Activated CD4-positive, alpha-beta T cell treated with anti-CD3 and anti-CD28 coated beads, Interleukin-2, amount 10 ng/mL, durations not matched to agents 24 days and 14 days (primary cell): ENCODE measurements at places on chromosomes 7 and 10.

- no peak for DNase-seq
Observed at GRCh38 chr7:40192036-40192435, 57.2 kb downstream of the SUGCT start.

- no peak for DNase-seq
Observed at GRCh38 chr7:51265066-51265907, 51.3 kb downstream of the COBL start.

DNA sequence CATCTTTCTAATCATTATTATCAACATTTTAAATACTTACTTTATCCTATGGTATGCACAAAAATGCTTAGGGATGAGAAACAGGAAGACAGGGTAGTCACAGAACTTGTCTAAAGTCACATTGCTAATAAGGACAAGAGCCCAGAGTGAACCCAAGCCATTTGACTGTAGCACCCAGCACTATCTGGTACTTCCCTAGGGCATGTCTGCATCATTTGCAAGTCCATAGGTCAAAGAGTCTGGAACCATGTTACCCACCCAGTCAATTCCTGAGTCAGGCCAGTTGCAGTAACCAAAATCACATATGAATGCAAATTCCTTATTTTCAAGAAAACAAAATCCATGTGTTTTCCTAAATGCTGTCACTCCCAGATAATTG lies 19.1 kb downstream of the ASAH2 start:
- no peak for DNase-seq

DNA sequence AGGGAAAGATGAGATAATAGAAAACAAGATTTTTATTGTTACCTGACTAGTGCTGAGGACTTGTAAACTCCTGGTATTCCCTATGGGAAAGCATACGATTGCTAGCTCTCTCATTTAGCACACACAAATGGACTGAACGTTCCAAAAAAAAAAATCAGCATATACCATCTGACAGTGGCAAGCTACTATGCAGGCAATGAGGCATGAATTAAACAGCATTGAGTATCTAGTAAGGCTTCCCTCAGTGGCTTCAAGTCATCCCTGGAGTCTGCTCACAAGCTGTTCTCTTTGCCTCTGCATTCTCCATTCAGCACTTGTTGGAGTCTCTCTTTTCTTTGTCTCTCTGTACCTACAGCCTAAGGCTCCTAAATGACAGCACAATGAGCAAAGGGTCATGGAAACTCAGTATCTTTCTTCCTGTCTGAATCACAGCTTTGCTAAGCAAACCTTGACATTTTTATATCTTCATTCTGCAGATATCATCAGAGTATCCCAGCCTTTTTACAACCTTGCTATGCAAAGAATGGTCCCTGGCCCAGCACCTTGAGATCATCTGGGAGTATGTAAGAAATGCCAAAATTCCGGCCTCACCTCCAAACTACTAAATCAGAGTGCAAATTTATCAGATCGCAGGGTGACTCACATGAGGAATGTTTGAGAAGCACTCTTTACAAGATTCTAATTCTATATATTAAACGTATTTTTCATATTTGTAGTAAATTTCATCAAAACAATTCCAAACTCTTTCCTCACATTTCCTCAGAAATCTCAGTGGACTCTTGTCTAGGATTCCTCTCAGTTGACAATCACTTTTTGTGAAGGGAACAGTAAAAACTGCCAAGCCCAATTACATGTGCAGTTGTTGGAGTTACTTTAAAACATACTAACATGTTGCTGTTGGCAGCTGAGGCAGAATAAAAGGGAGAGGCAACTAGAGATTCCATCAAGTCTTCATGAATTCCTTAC lies 10.8 kb upstream of the LIPA start:
- no peak for DNase-seq

GRCh38 chr10:109996225-109996624 lies 11.6 kb upstream of the ADD3 start:
- no peak for DNase-seq

GRCh38 chr10:131872827-131873375 lies 27.9 kb upstream of the PPP2R2D start:
- no peak for DNase-seq

GRCh38 chr7:148356303-148356702 lies 234.3 kb upstream of the C7orf33 start:
- DNase-seq, result no peak

- DNase-seq, result no peak
Observed at GRCh38 chr10:47169581-47169980, 130.4 kb upstream of the GDF10 start.

GRCh38 chr7:55427800-55428199 lies 62.7 kb downstream of the LANCL2 start:
- no peak for DNase-seq

GRCh38 chr10:1036341-1036791 lies 10.7 kb upstream of the IDI2 start:
- no peak for DNase-seq

DNA sequence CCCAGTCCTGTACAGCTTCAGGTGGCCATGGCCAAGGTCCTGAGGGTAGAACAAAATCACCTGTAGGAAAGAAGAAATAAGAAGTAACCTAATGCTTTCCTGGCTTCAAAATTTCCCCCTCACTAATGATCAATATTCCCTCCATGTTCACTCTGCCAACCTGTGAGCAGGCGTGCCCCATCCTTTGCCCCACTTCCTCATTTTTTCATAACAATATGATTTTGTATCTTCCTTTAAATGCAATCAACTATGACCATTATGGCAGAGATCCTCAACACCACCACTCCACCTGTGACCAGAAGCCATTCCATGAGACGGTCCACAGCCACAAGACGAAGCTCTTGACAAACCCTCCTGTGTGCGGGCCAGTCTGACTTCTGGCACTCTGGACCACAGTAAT lies 7.0 kb downstream of the MSS51 start:
- no peak for DNase-seq

DNA sequence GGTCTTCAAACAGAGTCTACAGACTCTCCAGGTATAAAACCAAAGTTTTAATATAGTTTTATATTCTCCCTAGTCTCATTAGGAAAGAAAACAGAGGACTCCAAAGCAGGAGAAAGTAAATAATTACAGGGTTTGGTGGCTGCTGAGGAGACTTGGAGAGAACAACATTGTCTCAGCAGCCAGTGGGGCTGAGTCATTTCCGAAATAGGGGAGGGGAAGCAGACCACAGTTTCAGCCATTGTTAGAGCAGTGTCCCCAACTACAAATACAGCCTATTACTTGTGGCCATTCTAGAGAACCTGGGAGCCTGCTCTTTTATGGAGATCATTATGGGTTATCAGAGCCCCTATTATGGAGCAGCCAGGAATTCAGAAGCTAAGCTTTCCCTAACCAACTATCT lies 44.2 kb upstream of the A1CF start:
- DNase-seq, result no peak

GRCh38 chr7:103541026-103541425 lies 95.0 kb upstream of the SLC26A5 start:
- DNase-seq, result no peak

DNA sequence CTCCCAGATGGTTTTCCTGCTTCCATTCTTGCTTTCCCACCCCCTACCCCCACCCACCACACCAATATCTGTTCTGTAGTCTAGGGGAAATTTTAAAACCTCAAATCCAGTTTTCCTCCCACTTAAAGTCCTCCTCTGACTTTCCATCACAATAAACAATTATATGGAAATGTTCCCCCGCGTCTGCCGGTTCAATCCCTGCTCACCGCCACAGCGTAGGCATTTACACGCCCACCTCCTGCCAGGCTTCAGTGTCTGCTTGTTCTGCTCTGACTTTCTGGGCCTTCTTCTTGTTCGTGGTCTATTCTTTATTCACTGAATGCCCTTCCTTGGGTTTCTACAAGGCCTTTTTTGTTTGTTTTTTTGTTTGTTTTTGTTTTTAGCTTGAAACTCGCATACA lies 633.0 kb upstream of the MKI67 start:
- no peak for DNase-seq

- no peak for DNase-seq
Observed at GRCh38 chr10:102791754-102792395, 45.3 kb downstream of the CYP17A1 start.

DNA sequence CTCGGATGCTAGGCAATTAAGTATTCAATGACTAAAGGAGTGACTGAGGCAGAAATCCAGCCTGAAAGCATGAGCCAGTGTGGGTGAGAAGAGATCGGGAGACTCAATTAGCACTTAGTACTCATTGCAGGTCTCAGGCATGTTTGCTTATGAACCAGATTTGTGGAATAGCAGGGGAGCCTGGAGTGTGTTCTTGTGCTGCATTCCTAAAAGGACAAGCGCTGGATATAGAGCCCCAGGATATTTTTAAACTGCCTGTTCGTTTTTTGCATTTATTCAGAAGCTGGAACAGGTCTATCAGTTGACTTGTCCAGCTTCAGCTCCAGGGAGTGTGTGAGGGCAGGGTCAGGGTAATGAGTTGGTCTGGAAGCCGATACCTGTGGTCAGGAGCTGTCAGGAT lies 120.3 kb downstream of the BMPER start:
- DNase-seq, result no peak

DNA sequence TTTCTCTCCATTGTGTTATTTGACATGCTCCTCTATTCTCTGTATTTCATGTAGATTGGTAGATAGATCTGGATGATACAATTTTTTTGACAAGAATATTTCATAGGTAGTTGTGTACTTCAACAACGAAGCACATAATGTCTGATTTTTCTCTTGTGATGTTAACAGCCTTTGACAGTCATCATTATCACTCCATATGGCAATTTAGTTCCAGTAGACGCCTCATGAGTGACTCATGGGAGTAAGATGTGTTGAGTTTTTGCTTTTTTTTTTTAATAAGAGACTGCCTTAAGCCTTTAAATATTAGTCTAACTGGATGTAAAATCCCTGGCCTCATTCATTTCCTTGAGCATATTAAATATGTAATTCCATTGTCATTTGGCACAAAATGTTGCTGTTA lies 123.5 kb upstream of the ZNF32 start:
- DNase-seq, result no peak

- DNase-seq, result no peak
Observed at GRCh38 chr7:1677206-1678080, 7.4 kb downstream of the ELFN1 start.

GRCh38 chr10:121243609-121244241 lies 354.5 kb downstream of the FGFR2 start:
- no peak for DNase-seq

DNA sequence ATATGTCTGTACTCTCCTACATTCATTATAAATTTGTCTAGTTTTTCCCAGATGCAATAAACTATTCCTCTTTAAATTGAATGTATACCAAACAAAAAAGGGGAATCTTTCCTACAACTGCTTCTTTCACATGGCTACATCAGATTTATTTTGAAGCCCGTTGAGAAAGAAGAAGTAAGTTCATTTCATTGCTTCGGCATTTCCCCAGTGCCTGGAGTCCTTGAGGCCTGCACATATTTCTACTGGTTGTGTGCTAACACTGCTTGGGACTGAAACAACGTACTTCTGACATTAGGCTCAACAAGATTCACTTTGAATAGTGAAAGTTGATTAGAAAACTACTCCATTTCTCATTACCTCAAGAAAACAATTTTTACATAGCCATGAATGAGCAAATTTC lies 201.7 kb downstream of the PHF14 start:
- no peak for DNase-seq

DNA sequence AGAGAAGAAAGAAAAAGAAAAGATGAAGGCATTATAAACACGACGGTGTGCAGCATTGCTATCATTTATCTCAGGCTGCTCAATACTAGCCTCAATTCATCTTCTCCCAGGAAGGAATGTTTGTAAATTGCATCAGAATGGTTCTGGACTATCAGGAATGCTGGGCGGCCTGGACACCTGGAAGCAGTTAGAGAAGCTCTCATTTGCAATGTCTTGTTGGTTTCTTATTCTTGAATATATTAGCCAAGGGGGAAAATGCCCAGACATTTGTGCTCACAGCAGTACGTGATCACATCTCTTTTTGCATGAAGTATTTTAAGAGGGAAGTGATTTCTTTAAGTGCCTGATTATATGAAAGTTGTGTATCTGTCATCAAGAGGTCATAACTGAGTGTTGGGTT lies 85.6 kb upstream of the IMMP2L start:
- DNase-seq, result no peak

GRCh38 chr10:23095966-23096801 lies 805 bp downstream of the MSRB2 start:
- DNase-seq, result peak; percentile 80

GRCh38 chr7:69912141-69912540 lies 313.9 kb downstream of the AUTS2 start:
- no peak for DNase-seq

DNA sequence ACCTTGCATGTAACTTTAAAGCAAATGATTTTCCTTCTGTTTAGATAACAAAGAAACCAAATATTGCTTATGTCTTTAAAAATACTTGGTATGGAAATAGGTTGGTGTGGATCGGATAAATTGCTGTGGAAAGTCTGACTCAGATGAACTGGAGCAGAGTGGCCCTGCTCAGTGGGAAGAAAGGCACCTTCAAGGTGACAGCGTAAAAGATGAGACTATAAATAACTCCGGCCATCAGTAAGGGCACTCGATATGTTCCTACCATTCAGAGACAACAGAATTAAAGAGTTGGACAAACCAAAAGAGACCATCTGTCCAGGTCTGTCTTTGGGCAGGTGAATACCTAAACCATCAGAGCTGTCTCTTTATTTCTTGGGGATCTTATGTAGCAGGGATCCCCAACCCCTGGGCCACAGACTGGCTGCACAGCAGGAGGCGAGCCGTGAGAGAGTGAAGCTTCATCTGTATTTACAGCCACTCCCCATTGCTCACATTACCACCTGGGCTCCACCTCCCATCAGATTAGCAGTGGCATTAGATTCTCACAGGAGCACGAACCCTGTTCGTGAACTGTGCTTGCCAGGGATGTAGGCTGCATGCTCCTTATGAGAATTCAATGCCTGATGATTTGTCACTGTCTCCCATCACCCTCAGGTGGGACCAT lies 357.1 kb downstream of the PRPF18 start:
- no peak for DNase-seq

GRCh38 chr10:118042336-118042735 lies 4.4 kb downstream of the RAB11FIP2 start:
- no peak for DNase-seq

- peak; percentile 80 for DNase-seq
Observed at GRCh38 chr10:43229208-43230061, 37.4 kb downstream of the RASGEF1A start.

DNA sequence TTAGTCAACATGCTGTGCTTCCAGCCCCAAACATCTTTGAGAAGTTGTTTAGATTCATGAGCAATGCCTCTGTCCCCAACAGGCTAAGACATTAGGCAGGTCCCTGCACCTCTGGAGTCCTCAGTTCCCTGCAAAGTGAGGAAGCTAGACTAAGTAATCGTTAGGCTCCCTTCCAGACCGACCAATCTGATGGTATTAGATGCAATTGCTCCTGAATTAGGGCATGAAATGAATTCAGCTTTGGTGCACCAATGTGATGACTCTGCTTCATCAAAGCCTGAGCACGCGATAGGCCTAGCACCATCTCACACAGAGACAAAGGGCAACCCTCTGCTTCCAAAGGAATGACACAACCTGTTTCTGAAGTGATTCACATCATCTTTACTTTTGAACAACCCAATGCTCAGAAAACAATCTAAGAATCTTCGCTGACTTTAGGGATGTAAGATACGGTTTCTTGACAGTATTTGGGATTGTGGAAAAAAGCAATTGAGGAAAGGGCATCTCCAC lies 723 bp upstream of the TES start:
- DNase-seq, result peak; percentile 59

GRCh38 chr7:67588631-67589030 lies 592.0 kb downstream of the TYW1 start:
- no peak for DNase-seq

GRCh38 chr10:67818323-67818722 lies 19.7 kb downstream of the DNAJC12 start:
- DNase-seq, result no peak
